ENCODE measurements at places on chromosomes 7 and 10.

- DNase-seq, result no peak
Measured at GRCh38 chr7:70356787-70357328, 758.6 kb downstream of the AUTS2 start.

DNA sequence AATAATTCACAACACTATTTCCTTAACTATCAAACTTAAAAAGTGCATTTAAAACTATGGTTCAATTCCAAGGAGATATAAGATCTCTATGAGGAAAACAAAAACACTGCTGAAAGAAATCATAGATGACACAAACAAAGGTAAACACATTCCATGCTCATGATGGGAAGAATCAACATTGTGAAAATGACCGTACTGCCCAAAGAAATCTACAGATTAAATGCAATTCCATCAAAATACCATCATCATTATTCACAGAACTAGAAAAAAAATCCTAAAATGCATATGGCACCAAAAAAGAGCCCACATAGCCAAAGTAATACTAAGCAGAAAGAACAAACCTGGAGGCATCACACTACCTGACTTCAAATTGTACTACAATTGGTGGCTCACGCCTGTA is 159.9 kb upstream of the EEPD1 start:
- DNase-seq, result no peak

DNA sequence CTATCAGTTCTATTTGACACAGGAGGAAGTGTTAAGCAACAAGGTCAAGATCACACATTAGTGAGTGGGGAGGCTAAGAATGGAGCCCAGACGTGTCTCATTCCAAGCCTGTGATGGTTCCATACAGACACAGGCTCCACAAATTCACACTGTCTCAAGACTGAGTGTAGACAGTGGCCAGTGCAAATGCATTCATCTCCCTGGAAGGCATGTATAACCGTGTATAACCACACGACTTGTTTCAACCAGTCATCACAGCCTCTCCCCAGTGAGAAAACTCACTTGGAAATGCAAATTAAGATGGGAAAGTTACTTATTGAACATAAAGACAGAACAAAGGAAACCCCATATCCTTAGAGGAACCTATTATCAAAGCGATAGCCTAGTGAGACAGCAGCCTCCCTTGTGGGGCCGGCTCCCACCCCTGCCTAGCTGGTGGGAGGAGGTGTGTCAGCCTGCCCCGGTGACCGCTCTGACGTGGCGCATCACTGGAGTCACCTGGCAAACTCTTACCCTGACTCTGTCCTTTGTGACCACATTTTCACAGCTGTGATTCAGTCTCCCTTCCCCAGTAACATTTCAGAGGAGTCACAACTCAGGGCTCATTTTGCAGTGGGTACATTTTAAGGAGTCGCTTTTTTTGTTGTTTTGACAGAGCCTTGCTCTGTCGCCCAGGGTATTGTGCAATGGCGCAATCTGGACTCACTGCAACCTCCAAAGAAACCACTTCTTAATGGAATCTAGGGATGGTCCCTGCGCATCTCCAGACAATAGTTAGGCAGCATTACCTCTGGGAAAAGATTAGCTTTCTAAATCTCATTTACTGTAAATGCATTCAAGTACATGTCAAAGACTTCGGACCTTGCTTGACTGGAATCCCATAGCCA is 126.6 kb upstream of the PARD3 start:
- no peak for DNase-seq

DNA sequence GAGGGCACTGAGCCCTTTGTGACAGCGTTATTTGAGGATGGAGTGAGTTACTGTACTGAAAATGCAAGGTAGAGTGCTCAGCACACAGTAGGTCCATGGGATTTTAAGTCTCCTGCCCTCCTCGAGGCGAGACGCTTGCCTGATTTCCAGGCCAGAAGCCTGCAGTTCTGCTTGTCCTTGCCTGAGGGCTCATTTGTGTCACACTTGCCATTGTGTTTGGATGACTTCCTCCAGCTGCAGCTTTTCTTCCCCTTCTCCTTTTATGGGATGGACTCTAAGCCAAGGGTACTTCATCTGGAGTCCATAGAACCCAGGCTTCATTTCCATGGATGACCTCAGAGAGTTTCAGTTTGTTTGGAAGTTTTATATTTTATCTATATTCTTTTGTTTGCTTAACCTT is 304.2 kb upstream of the BMPER start:
- DNase-seq, result no peak

DNA sequence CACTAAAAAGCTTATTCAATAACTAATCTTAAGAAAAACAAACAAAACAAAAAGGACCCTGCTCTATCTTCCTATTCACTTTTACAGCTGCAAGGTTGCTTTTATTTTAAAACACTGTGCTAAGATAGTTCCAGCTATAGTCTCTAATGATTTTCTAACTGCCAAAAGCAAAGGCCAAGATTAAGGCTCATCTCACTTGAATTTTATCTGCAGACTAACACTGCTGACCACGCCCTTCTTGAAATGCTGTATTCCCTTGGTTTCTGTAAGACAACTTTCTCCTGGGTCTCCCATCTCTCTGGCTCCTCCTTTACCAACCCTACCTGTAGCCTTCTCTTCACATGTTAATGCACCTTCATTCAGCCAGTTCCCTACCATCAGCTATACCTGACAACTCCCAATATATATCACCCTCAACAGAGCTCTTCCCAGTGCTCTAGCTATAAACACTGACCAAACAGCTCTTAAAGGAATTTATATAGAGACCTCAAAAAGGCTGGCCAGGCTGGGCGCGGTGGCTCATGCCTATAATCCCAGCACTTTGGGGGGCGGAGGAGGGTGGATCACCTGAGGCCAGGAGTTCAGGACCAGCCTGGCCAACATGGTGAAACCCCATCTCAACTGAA is 11.7 kb downstream of the SRPK2 start:
- no peak for DNase-seq

- DNase-seq, result no peak
Measured at GRCh38 chr7:141333459-141333858, 217.8 kb upstream of the AGK start.

DNA sequence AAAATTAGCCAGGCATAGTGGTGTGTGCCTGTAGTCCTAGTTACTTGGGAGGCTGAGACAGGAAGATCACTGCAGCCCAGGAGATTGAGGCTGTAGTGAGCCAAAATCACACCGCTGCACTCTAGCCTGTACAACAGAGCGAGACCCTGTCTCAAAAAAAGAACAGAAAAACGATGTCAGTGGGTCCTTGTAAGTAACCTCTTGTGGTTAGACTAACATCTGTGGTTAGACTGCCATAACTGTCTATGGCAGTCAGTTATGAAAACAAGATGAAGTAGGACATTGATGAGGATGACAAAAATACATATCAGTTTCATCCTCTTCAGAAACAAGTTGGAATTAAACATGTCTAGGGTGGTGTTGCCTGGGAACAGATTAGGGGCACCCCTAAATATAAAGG is 53.3 kb downstream of the AKAP9 start:
- DNase-seq, result no peak

- no peak for DNase-seq
Measured at GRCh38 chr10:2908851-2909630, 158.3 kb upstream of the PFKP start.

GRCh38 chr7:142592231-142592630 is 157.0 kb upstream of the PRSS1 start:
- no peak for DNase-seq

GRCh38 chr7:47580175-47580706 is 1.7 kb downstream of the TNS3 start:
- DNase-seq, result no peak

GRCh38 chr7:148563583-148564274 is 26.8 kb upstream of the C7orf33 start:
- no peak for DNase-seq

GRCh38 chr7:74514131-74514591 is 60.5 kb downstream of the GTF2IRD1 start:
- peak; percentile 62 for DNase-seq

- no peak for DNase-seq
Measured at GRCh38 chr10:18293536-18294510, 153.6 kb downstream of the CACNB2 start.

DNA sequence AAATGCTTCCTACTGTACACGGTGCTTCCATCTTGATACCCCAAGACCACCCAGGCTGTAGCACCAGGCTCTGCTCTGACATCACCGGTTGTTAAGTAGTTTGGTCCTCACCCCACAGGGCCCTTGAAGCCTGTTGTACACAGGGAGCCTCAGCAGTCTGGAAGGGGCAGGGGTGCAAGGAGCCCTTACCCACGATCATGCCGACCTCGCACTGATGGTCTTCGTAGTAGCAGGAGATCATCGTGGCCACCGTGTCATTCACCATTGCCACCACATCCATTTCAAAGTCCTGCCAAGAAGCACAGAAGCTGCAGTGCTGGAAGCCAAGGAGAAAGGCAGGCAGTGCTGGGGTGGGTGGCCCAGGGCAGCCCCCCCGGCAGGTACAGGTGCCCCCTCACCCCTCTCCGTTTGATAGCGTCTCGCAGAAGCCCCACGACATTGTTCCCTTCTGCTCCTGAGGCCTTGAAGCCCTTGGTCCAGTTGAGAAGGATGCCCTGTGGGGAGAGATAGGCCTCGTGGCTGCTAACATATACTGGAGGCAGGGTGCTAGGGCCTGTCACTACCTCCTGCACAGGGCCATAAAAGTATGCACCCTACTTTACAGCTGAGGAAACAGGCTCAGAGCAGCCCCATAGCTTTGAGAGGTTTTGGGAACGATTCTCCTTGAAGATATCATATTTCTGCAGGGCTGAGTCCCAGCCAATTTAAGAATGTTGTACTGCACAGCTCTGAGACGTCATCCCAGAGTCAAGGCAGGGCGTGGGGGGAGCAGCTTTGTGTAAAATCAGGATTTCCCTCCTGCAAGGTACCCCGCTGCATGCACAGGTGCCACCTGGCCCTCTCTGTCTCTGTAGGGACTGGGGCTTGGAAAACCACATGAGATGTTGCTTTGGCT is 8.7 kb upstream of the MYL7 start:
- DNase-seq, result no peak

DNA sequence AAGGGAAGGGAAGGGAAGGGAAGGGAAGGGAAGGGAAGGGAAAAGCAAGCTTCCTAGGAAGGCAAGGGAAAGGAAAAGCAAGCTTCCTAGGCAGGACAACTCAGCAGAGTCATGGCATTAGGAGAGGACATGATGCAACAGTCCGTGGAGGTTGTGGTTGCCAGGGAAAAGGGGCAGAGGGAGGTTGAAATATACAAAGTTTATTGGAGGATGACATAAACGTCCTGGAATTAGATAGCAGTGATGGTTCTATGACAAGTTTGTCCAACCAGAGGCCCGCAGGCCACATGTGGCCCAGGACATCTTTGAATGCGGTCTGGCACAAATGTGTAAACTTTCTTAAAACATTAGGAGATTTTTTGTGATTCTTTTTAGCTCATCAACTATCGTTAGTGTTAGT is 59.8 kb upstream of the OPN4 start:
- DNase-seq, result no peak

DNA sequence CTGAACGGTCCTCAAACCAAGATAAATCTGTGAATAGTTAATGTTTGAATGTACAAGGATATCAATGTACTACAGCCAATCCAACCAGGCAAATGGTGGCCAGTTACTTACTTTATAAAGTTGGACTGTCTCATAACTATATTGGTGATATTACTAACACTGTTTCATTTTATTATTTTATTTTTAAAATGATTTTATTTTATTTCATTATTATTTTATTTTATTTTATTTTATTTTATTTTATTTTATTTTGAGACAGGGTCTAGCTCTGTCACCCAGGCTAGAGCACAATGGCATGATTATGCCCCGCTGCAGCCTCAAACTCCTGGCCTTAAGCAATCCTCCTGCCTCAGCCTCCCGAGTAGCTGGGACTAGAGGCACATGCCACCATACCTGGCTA is 6.8 kb downstream of the IL15RA start:
- DNase-seq, result peak; percentile 6

- no peak for DNase-seq
Measured at GRCh38 chr10:129850790-129851189, 113.3 kb downstream of the EBF3 start.

- no peak for DNase-seq
Measured at GRCh38 chr7:115350764-115351163, 428.9 kb downstream of the MDFIC start.

DNA sequence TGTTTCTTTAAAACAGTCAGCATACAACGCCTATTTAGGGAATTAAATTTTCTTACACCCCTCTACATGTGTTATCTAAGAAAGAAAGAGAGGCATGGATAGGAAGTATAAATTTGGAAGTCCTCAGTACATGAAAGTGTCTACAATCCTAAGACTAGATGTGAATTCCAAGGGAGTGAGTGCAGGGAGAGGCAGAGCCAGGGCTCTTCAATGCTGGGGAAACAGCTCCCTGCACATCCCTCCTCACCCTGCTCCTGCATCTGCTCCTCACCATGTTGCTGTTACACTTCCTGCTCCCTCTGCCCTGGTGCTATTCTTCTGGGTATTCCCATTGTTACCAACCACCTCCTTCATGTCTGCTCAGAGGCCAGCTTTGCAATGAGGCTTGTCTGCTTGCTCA is 229.1 kb upstream of the AKR1E2 start:
- DNase-seq, result no peak

GRCh38 chr7:110569486-110570205 is 521.3 kb upstream of the LRRN3 start:
- no peak for DNase-seq

GRCh38 chr10:7354330-7355047 is 56.3 kb downstream of the SFMBT2 start:
- DNase-seq, result no peak

DNA sequence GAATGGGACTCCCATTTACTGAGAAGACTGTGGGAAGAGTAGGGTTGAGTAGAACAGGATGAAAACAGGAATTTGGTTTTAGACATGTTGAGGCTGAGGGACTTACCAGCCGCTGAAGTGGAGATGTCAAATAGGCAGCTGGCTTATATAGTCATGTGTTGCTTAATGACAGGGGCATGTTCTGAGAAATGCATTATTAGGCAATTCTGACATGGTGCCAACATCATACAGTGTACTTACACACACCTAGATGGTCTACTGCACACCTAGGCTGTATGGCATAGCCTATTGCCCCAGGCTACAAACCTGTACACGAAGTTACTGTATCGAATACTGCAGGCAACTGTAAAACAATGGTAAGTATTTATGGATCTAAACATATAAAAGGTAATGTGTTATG is 17.5 kb downstream of the ARL3 start:
- no peak for DNase-seq

- no peak for DNase-seq
Measured at GRCh38 chr7:25929448-25929847, 222.6 kb upstream of the NFE2L3 start.

DNA sequence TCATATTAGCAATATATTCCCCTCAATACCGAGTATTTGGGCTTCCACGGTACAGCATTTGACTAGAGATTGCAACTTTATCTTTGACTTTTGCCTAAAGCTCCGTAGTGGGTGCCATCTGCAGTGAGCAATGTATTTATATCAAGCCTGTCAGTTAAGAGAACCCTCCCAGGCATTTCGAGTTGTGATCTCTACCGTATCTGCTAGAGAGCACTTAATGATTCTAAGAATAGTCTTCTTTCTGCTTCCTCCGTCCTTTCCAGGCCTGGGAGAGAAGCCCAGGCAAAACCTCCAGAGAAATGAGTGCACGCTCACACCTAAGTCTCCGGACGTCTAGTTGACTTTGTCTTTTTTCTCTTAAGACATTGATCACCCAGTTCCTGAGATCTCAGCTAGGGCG is 210.6 kb downstream of the KLF6 start:
- DNase-seq, result no peak

- DNase-seq, result no peak
Measured at GRCh38 chr7:28608731-28609130, 196.4 kb downstream of the CREB5 start.

All from left ventricle myocardium superior (tissue), 1 donor.